ENCODE measurements at places on chromosomes 4 and X.
A peak's percentile ranks its signal among the peaks of the same experiment; 100 is the strongest.

- no peak for DNase-seq
Measured at GRCh38 chrX:24464498-24464835, 619 bp upstream of the PDK3 start.

DNA sequence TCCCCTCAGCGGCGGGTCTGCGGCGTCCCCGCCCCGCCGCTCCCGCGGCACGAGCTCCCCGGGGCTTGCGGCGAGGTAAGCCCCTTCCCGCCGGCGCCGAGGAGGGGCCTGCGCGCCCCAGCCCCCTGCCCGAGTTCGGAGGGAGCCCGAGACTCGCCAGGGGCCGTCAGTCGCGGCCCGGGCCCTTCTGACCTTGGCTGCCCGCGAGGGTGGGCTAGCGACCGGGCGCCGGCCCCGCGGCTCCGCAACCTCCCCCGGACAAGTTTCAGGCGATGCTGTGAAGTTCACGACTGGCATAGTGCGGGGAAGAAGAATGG, 554 bp downstream of the CDKL5 start:
- DNase-seq = no peak

- DNase-seq = no peak
Measured at GRCh38 chrX:32183066-32183465, 1028.3 kb downstream of the DMD start.

GRCh38 chr4:8218371-8219031, 19.4 kb downstream of the SH3TC1 start:
- DNase-seq = no peak

- peak; percentile 55 for DNase-seq
Measured at GRCh38 chr4:3047464-3048286, 26.7 kb downstream of the HTT-AS start.

GRCh38 chrX:48493890-48494364, 14.9 kb upstream of the PORCN start:
- DNase-seq = no peak

DNA sequence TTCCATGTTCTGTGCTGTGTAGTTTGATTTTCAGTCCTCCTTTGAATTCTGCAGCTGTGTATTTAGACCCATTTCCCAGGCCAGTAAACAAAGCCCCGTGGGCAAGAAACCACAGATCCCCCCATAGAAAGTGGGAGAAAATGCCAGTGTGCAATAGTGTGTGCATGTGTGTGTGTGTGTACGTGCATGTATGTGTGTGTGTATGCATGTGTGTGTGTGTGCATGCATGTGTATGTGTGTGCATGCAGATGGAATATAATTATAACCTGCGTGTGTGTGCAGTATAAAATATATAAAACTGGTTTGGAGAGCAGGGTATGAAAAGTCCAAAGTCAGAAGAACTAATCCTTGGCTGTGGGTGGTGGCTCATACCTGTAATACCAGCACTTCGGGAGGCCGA, 5.2 kb upstream of the CD99 start:
- DNase-seq = no peak
